ENCODE measurements at places on chromosomes 7 and 10.

DNA sequence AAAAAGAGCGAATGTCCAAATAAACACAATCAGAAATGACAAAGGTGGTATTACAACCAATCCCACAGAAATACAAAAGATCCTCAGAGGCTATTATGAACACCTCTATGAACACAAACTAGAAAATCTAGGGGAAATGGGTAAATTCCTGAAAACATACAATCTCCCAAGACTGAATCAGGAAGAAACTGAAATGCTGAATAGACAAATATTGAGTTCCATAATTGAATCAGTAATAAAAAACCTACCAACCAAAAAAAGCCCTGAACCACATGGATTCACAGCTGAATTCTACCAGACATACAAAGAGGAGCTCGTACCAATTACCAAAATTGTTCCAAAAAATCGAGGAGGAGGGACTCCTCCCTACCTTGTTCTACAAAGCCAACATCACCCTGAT lies 56.1 kb upstream of the ZNF800 start:
- H3K27me3 ChIP-seq: peaks cover 10% of the 10 kb centered on the region
- no peaks in the 10 kb centered on the region for H3K36me3 ChIP-seq
- no peak overlapping the region for H3K27ac ChIP-seq
- H3K4me1 ChIP-seq: no peaks in the 10 kb centered on the region

GRCh38 chr7:151992375-151992774 lies 33.1 kb upstream of the GALNT11 start:
- no peak overlapping the region for H3K4me3 ChIP-seq
- no peaks in the 10 kb centered on the region for H3K4me1 ChIP-seq
- no peak overlapping the region for H3K27ac ChIP-seq
- no peaks in the 10 kb centered on the region for H3K36me3 ChIP-seq
- H3K27me3 ChIP-seq: peaks cover 14% of the 10 kb centered on the region
- no peak for DNase-seq

GRCh38 chr10:78684947-78685346 lies 383.8 kb upstream of the ZMIZ1 start:
- no peak for DNase-seq
- H3K27me3 ChIP-seq: peaks cover 29% of the 10 kb centered on the region
- peaks cover 7% of the 10 kb centered on the region for H3K4me1 ChIP-seq
- no peaks in the 10 kb centered on the region for H3K36me3 ChIP-seq
- H3K27ac ChIP-seq: no peak overlapping the region

GRCh38 chr7:128934361-128935341 lies 3.1 kb upstream of the IRF5 start:
- H3K36me3 ChIP-seq: no peaks in the 10 kb centered on the region
- DNase-seq: no peak
- H3K27ac ChIP-seq: no peak overlapping the region
- peaks cover 58% of the 10 kb centered on the region for H3K27me3 ChIP-seq

- no peaks in the 10 kb centered on the region for H3K27me3 ChIP-seq
- no peak overlapping the region for H3K4me3 ChIP-seq
- H3K4me1 ChIP-seq: no peaks in the 10 kb centered on the region
- H3K27ac ChIP-seq: no peak overlapping the region
- no peak for DNase-seq
Measured at GRCh38 chr7:91302794-91303193, 38.6 kb downstream of the FZD1 start.

- peaks cover 9% of the 10 kb centered on the region for H3K4me1 ChIP-seq
- DNase-seq: no peak
- no peaks in the 10 kb centered on the region for H3K36me3 ChIP-seq
- H3K27me3 ChIP-seq: peaks cover 17% of the 10 kb centered on the region
- no peak overlapping the region for H3K4me3 ChIP-seq
- H3K27ac ChIP-seq: no peak overlapping the region
Measured at GRCh38 chr10:92742331-92743228, 52.8 kb downstream of the HHEX start.

- H3K4me3 ChIP-seq: no peak overlapping the region
- H3K36me3 ChIP-seq: peaks cover 10% of the 10 kb centered on the region
- H3K27me3 ChIP-seq: no peaks in the 10 kb centered on the region
- no peak overlapping the region for H3K27ac ChIP-seq
- H3K4me1 ChIP-seq: peaks cover 34% of the 10 kb centered on the region
Measured at GRCh38 chr7:78953090-78953489, 500.4 kb downstream of the MAGI2 start.

- no peaks in the 10 kb centered on the region for H3K27me3 ChIP-seq
- H3K36me3 ChIP-seq: no peaks in the 10 kb centered on the region
- DNase-seq: no peak
- H3K4me1 ChIP-seq: peaks cover 78% of the 10 kb centered on the region
- H3K27ac ChIP-seq: peak overlapping the region; percentile 8
Measured at GRCh38 chr10:73889014-73889413, 14.7 kb upstream of the CAMK2G start.

DNA sequence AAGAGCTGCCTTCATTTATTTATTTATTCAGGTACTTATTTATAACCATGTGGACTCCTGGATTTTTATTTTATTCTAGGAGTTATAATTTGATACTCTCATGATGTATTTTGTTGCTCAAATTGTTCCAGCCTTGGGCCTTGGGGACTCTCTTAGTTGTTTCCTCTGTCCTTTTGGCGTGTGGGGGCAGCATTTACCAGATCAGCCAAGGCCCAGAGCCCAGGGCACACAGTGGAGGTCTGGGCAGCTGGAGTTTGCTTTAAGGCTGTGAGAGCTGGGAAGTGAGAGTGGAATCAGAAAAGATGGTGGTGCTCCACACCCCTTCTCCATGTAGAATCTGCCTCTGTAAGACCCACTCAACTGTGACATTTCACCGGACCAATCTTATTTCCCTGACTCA lies 398.9 kb downstream of the RPS24 start:
- H3K27me3 ChIP-seq: peaks cover 34% of the 10 kb centered on the region
- no peaks in the 10 kb centered on the region for H3K36me3 ChIP-seq
- H3K4me3 ChIP-seq: no peak overlapping the region
- no peak overlapping the region for H3K27ac ChIP-seq

GRCh38 chr7:44219371-44220045 lies 18.7 kb downstream of the YKT6 start:
- no peaks in the 10 kb centered on the region for H3K36me3 ChIP-seq
- H3K27me3 ChIP-seq: peaks cover 12% of the 10 kb centered on the region

DNA sequence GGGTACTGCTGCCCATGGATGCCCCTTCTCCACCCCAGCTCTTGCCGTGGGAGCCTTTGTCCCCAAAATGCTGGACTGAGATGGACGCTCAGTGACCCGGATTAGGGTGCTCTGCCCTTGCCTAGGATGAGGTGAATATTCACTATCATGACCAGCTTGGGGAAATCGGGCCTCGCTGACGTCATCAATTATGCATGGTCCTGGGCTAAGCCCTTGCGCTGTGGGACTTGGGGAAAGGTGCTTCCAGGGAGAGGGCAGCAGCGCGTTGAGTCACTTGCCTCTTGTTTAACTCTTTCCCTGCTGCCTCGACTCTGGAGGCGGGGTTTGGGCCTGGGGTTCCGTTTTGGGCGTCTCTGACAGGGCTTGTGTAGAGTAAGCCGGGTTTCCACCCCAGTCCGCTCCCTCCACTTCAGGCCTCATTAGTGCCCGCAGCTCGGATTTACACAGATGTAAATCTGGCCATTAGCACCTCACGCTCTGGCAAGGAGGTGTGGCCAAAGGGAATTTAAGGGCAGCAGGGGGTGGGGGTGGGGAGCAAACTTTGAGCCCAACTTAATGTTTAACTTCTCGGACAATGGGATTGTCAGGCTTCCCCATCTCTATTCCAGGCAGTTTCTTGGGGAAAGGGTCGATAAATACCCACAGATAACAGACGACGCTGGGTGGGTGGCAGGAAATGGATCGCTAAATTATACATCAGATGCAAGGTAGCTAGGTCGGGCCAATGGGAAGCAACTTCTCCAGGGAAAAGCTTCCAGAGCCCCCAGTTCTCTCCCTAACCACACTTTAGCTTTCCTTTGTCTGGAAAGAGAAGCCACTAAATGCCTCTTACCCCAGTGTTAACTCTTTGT lies 51.3 kb upstream of the TCF7L2 start:
- H3K36me3 ChIP-seq: no peaks in the 10 kb centered on the region
- peak overlapping the region; percentile 58 for H3K4me3 ChIP-seq
- no peak overlapping the region for H3K27ac ChIP-seq
- H3K4me1 ChIP-seq: peaks cover 22% of the 10 kb centered on the region

DNA sequence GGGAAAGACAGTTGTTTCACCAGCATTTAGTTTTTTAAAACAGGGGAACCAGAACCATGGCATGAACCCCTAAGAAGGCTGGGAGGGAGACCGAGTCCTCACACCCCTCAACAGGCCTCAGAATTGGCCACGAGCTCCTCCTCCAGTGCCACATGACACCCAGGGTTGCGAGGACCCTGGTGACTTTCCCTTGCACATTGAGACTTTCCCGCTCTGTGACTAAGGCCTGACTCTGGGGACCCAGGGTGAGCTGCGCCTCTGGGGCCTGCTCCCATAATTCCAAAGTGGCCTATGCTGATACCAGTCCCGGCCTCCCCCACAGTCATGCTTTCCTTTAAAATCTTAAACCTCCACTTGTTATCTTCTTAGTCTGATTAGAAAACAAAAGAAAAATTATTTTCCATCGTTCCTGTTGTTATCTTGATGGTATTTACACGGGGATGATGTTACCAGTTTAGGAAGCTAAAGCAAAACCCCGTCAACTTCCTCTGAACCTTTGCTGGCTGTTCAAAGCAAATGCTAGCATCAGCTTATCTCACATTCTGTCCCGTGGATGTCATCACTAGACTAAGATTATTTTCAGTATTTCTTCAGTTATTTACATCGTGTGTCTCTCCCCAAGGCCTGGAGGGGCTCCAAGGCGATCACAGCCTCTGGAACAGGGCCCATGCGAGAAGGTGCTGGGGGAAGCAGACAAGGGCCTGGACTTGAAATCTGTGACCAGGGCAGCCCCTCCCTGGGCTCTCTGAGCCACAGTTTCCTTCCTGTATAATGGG lies 42.1 kb downstream of the FAM53B start:
- H3K27me3 ChIP-seq: peaks cover 1% of the 10 kb centered on the region
- no peaks in the 10 kb centered on the region for H3K4me1 ChIP-seq
- no peak for DNase-seq
- no peak overlapping the region for H3K4me3 ChIP-seq
- no peaks in the 10 kb centered on the region for H3K36me3 ChIP-seq
- H3K27ac ChIP-seq: no peak overlapping the region

DNA sequence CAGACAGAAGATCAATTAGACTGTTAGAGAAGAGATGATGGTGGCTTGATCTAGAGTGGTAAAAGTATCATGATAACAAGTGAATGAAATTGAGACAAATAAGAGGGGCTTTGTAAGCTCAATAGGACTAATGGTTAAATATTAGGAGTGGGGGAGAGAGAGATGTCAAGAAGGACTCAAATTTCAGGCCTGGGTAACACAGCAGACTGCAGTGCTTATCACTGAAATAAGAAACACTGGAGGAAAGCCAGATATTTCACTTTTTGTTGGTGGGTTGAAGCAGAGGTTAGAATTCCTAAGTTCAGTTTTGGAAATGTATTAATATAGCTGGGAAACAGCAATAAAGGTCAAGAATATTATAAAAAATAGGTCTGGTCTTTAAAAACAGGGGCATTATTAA lies 74.6 kb downstream of the ORC5 start:
- no peak for DNase-seq
- peaks cover 19% of the 10 kb centered on the region for H3K4me1 ChIP-seq
- H3K27ac ChIP-seq: no peak overlapping the region
- H3K4me3 ChIP-seq: no peak overlapping the region
- no peaks in the 10 kb centered on the region for H3K27me3 ChIP-seq
- peaks cover 25% of the 10 kb centered on the region for H3K36me3 ChIP-seq

- H3K36me3 ChIP-seq: no peaks in the 10 kb centered on the region
- no peaks in the 10 kb centered on the region for H3K27me3 ChIP-seq
- DNase-seq: no peak
- no peak overlapping the region for H3K27ac ChIP-seq
Measured at GRCh38 chr7:8831376-8831775, 398.0 kb downstream of the NXPH1 start.

All from HFFc6 (cell line).